ENCODE measurements at places on chromosomes 7 and 10.

GRCh38 chr10:129820451-129820850 lies 143.6 kb downstream of the EBF3 start:
- DNase-seq, result no peak

DNA sequence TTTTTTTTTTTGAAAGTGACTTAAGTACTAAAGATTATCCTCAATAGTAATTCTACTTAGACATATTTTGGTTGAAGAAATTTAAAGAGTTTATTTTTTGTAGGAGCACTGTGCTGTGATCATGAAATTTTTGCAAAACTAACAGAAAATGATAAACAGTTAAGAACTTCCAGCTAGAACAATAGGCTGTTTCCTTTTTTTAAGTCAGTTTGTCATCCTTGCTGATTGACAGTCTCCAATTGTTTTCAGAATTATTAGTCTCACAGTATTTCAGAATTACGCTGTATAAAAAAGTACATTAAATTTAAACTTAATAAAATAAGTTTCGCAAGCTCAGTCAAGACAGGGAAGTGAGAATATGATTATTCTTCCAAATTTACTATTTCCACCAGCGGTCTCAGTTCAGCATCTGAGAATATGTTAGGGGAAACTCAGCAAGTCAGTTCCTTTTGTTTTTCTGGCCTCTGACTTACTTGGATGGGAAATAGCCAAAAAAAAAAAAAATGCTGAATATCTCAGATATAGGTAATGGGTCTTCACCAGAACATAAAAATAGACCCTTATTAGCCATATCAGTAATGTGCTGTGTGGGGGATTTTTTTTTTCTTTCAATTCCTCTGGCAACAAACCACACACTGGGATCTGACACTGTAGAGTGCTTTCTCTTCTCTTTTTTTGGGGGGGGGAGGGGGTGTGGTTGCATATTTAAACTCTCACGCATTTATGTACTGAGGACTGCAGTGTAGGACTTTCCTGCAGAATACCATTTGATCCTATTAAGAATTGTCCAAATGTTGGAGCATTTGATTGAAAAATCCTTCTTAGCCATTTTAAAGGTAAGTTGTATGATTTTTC lies at the start of gene CD36:
Gene CD36, plus strand, starts transcription at position 732 of the 855 bp plus-strand sequence. CDS start 8,099 bp downstream, outside the sequence.
- peak; percentile 7 for DNase-seq

- peak; percentile 46 for DNase-seq
These were observed 41.4 kb upstream of the BET1 start for GRCh38 chr7:94045581-94045980.

DNA sequence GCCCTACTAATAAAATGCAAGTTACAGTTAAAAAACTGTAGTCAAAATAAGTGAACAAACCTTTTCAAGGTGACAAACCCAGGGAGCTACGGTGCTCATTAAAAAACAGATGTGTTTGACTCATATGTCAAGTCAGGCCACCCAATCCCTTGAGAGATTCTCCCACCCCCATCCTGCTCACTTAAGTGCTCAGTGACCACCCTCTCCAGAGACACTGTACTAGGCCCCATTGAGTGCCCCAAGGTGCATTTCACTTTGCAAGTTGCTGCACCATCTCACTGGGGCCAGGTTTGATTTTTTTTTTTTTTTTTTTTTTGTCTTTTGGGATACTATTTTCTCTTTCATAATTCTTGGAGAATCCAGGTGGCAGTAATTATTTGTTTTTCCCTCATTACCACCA lies 1.9 kb downstream of the ERV3-1 start:
- no peak for DNase-seq

DNA sequence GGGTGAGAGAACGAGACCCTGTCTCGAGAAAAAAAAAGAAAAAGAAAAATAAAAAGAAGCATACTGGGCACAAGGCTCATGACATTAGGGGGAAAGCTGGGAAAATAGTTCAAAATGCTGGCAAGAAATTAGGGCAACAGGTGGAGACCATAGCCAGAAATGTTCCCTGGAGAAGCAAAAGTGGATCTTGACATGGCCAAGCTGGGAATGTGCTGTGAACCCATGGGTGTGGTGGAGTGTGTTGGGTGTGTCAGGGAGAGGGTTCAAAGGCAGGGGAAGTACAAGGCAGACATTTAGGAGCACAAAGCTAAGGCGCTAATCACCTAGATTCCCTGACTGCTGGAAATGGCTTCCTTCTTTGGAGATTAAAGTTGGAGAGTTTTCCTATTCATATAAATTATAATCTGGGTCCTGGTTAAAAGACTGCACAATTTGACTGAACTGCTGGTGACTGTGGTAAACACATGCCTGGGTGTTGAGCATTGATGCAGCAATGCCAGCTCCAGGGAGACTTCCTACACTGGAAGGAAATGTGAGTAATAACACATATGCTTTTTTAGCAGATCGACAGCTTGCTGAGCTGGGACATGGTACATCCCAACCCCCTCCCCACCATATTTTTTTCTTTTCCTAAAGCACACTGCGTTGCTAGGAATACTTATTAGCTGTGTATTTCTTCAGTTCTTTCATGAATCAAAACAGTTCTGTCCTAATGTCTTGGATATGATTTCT lies 70.1 kb upstream of the ARHGAP21 start:
- no peak for DNase-seq

DNA sequence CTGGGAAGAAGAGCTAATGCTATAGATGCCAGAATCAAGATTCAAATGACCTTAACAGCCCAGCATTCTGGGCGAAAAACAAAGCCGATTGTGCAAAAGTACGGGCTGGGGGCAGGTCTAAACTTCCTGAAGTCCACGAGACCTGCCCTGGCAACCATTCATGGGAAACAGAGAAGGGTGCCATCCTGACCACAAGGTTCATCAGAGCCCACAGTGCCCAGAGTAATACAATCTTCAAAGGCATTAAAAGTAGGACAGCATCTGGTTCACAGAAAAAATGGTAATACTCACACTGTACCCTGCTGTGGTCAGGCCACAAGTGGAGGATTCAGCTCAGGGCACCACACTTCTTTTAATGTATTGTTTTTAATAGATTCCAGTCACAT lies 36.1 kb downstream of the SORBS1 start:
- DNase-seq, result no peak

DNA sequence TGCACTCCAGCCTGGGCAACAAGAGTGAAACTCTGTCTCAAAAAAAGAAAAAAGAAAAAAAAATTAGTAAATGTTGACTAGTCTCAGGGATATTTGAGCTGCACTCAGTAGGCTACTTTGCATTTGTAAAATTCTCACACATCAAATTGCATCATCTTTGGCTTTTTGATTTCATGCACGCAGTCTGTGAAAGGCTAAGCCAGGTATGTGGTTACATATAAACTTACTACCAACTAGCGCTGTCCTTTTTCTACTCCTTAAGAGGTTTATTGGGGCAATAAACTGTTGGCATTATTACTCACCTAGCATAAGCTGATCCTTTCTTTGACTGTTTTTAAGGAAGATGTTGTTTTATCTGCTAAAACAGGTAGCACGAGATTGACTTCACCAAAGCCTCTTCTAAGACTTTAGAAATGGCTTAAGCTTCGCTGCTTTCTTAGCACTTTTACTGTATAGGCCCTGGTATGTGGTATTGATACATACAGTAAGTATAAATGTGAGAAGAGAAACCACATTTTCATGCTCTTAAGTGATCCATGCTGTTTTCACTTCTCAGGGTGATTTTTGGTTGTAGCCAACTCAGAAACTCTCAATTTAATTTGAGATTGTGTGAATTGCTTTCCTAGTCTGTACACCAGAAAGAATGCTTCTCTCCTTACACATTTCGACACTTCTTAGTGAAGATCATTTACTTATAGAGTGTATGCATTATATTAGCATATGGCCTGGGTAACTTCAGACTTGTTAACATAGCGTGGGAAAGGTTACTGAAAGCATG lies 323.9 kb downstream of the AUTS2 start:
- no peak for DNase-seq

DNA sequence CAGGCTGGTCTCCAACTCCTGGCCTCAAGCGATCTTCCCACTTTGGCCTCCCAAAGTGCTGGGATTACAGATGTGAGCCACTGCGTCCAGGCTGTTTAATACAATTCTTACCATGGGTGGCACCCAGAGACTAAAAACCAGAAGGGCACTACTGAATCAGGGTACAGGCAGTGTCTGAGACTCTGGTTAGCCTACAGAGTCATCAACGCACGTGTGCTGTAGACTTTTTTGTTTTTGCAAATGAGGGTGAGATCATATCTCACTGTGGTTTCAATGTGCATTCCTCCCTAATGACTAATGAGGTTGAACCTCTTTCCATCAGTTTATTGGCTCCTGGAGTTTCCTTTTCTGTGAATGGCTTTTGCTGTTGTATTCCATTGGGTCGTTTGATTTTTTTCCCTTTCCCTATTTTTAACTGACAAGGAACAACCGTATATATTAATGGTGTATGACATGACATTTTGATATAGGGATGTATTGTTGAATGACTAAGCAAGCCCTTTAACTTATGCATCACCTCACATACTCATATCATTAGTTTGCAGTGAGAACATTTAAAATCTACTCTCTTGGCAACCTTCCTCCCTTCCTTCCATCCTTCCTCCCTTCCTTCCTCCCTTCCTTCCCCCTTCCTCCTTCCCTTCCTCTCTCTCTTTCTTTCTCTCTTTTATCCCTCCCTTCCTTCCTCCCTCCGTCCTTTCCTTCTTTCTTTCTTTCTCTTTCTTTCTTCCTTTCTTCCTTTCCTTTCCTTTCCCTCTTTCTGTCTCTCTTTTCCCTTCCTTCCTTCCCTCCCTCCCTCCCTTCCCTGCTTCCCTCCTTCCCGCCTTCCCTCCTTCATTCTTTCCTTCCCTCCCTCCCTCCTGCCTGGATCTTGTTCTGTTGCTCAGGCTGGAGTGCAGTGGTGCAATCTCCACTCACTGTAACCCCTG lies 9.3 kb upstream of the TMEM270 start:
- DNase-seq, result no peak

DNA sequence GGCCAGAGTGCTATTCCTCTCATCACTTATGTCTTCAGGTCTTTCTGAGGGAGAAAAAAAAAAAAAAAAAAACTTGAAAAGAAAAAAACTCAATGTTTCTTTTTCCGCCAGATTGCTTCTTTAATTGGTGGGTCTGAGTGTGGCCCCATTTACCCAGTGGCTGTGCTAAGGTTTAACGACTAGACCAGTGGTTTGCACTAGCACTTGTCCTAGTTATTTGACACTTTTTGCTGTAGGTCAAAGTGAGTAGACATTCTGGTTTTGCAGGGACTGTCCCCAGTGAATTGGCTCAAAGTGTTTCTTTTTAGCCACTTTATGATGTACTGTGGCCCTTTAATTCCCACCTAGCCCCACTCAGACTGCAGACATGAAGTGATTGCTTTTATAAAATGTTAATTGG lies 273.3 kb downstream of the PTEN start:
- no peak for DNase-seq

DNA sequence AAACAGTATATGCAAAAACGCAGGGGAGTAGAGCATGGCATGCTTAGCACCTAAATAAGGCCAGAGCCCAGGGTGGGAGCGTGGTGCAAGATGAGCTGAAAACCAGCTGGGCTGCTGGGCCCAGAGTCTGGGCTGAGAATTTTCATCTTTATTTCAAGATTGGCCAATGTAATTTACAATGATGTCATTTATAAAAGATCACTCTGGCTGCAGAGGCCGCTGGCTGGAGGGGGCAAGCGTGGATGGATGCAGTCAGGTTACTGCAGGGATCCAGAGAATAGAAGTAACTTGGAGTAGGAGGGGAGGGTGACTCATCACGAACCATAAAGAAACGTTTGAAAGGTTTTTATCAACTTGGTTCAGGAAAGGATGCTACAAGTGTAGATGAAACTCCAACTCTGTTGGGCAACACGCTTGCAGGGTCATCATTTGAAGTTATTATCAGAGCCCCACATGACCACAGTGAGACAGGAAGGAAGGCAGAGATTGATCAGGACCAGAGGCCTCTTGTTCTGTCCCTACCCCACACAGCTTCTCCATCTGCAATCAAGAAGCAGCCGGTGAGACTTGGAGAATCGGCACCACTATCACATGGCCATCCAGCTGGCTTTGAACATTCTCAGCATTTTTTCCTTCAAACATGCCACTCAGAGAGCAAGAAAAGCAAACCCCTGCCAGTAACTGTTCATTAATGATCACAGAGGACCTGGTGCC lies 49.2 kb downstream of the ODAD2 start:
- DNase-seq, result no peak

- DNase-seq, result peak; percentile 50
These were observed 177.6 kb upstream of the NAMPT start for GRCh38 chr7:106462365-106462859.

- DNase-seq, result no peak
These were observed 29.9 kb downstream of the CDK14 start for GRCh38 chr7:90626013-90626412.

- no peak for DNase-seq
These were observed 348.7 kb upstream of the LRGUK start for GRCh38 chr7:133778472-133778871.

DNA sequence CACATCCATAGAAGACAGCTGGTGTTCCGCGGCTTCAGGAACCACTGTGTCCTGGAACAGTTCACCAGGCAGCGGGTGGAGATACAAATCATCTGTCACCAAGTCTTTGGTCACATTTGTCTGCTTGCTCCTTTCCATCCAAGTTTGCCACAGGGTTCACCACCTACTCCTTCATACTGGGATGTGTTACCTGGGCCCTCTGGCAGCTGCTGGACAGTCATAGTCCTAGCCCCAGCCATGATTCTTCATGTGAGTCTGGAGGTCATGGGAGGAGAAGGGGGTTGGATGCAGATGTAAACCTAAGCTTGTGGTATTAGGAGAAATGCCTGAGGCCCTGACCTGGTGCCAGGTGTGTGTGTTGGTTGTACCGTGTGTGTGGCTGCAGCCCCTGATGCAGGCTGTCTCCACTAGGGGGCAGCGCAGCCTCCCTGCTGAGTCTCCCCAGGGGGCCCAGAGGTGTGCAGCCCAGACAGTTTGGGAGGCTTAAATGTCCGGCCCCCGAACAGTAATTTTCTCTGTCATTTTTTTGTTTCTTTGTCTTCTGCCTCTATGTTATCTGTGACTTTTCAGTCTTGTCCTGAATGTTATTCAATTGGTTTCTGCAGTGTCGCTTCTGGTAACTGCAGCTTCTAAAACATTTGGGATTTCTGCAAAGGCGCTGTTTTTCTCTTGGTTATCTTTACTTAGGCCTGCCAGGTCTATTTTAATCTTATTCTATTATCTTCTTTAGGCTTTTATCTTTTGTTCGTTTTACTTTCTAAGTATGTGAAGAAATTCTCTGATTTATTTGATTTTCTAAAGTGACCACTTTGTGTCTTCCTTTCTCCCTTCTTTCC lies 14.8 kb downstream of the NPS start:
- no peak for DNase-seq

DNA sequence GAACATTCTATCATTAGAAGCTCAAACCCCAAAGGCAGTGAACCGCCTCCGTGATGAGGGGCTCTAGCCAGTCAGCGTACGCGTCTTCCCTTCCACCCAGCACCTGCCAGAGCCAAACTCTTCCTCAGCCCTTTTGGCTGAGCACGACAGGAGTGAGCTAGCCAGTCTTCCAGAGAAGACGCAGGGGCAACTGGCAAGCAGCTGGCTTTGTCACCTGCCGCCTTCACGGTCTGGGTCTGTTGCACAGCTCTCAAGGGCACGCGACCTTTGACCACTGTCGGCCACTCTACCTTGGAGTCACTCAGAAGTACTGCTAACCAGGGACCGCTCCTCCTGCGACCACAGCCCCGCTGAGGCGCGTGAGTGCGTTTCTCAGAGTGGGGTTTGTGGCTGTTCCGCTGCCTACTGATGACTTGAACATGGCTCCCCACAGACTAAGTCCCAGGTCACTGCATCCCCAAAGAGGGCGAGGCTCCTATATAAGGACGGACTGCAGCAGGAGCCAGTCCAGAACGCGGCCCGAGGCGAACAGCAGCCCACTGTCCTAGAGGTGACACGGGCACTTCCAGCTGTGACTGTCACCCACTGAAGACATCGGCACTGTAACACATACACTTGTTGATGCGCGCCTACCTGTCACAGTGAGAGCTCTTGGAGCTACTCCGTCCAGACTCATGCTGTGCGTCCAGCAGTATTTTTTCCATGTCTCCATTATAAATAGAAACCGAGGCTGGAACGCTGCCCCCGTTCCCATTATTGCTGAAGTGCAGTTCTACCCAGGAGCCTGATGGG lies 8.4 kb downstream of the BNIP3 start:
- no peak for DNase-seq
